Activated CD8-positive, alpha-beta memory T cell treated with anti-CD3 and anti-CD28 coated beads for 4 hours (primary cell): ENCODE measurements at places on chromosomes 4 and X.

DNA sequence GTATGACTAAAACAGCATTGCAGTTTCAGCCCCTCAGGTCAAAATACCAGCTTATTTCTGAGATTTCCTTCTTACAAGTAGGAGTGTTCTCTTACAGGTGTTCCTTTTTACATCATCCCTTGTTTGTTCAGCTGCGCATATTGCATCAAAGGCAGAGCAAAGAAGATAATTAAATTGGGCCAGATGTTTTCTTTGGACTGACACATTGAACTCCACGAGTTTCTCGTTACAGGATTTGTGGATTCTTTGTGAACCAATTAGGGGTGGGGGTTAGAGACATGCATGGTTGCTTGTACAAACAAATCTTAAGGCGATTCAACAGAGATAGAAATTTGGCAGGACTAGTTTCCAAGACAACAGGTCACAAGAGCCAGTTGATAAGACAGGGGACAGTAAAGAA, 95.7 kb downstream of the SPANXN4 start:
- DNase-seq, result no peak

- DNase-seq, result no peak
Measured at GRCh38 chr4:184674011-184674410, 24.5 kb downstream of the PRIMPOL start.

GRCh38 chr4:2817701-2818350, 24.9 kb downstream of the SH3BP2 start:
- no peak for DNase-seq

DNA sequence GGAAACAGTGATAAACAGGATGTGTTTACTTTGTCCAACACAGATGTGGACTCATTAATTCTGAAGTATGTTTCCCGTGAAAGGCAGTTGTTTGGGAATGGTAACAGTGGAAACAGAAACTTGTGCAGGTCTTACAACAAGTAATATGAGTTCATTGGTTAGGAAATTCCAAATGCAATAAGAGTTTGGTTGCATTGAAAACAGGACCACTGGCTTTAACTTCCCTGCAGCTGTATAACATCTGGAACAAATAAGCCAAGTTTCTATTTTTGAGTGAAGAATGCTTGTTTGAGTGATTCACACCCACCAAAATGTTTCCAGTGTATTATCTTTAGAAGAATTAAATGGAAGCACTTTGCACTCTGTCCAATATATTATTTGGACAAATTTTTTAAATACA, 82.4 kb upstream of the BMP3 start:
- no peak for DNase-seq

DNA sequence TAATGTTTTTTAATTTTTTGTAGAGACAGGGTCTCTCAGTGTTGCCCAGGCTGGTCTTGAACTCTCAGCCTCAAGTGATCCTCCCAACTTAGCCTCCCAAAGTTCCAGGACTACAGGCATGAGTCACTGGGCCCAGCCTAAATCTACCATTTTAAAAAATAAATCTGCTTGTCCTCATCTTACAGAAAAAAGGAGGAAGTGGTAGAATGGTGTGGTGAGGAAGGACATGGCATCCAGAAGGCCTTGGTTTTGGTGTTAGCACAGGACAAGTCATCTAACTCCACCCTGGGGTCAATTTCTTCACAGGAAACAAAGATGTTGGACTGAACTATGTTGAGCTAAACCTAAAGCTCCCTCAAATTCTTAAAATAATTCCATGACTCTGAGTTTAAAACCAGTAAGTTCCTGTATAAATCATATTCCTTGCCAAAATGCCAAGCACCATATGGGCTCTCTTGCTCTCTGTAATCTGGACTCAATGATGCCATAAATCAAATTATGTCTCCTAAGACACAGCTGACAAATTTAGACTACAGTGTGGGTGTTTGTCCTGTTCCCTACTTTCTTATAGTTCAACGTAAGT, 253.9 kb upstream of the NOCT start:
- DNase-seq, result no peak

- no peak for DNase-seq
Measured at GRCh38 chr4:90979556-90979955, 852.4 kb downstream of the CCSER1 start.

DNA sequence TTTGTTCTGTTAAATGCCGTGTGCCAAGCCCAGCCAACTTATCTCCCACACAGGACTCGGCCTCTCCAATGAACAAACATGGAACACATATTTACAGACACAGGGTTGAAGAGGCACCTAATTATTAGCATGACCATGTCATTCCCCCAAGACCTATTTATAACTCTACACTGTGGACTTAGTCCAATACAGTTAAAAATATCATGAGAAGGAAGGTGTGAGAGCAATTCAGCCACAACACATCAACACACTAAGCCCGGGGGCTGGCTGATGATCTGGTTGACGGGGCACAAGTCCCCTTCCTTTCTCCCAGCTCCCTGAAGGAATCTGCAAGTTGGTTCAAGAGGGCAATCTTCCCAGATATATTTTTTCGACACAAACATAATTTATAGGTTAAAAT, 28.1 kb downstream of the MANBA start:
- DNase-seq, result no peak

DNA sequence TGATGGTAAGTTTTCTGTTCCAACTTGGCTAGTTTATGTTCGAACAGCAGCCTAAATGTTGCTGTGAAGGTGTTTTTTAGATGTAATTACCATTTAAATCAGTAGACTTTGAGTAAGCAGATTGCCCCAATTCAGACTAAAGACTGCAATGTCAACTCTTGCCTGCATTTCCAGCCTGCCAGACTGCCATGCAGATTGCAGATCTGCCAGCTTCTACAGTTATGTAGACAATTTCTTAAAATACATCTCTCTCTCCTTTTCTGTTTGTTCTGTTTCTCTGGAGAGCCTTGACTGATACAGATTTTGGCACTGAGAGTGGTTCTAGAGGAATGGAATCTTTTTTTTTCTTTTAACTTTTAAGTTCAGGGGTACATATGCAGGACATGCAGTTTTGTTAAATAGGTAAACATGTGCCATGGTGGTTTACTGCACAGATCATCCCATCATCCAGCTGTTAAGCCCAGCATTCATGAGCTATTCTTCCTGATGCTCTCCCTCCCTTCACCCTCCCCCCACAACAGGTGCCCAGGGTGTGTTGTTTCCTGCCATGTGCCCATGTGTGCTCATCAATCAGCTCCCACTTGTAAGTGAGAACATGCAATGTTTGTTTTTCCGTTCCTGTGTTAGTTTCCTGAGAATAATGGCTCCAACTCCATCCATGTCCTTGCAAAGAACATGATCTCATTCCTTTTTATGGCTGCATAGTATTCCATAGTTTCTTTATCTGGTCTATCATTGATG, 227.8 kb downstream of the CPE start:
- DNase-seq, result no peak

GRCh38 chr4:37754410-37755185, 68.4 kb upstream of the RELL1 start:
- DNase-seq, result no peak

DNA sequence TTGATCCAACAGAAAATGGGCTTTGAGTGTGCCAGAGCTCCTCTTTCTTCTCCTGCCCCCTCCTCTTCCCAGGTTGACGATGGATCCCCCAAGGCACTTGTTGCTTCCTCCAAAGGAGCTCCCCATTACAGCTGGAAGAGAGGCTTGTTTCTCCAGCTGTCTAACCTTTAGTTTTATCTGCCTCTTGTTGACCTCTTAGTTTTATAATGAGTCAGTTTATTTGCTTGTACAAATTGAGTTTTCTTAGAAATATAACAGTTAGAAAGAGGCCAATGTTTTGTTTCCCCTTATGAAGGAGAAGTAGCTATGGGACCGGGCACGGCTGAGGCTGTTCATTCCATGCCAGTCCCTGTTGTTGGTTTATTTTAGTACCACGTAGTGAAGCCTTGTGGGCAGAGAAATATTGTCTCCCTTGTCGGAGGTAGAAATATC, 158.2 kb downstream of the SPRY1 start:
- no peak for DNase-seq

- DNase-seq, result no peak
Measured at GRCh38 chr4:137283737-137284136, 248.6 kb downstream of the PCDH18 start.

DNA sequence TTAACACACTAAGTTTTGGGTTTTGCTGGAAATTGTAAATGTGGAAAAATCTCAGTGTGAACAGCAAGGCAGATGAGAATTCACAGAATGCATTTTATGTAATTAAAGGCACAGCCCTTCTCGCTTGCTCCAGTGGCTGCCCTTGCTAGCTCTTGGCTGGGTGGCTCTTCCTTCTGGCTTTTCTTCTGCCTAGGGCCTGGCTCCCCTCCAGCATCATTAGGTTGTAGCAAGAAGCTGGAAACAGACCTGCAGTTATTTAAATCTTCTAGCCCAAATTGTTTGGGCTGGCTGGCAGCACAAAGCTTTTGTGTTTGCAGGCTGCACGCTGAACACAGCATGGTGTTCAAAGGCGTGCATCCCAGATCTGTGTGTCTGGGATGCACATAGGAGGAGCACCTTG, 56.5 kb downstream of the LIMCH1 start:
- no peak for DNase-seq
